ENCODE measurements at places on chromosomes 2 and 18.

DNA sequence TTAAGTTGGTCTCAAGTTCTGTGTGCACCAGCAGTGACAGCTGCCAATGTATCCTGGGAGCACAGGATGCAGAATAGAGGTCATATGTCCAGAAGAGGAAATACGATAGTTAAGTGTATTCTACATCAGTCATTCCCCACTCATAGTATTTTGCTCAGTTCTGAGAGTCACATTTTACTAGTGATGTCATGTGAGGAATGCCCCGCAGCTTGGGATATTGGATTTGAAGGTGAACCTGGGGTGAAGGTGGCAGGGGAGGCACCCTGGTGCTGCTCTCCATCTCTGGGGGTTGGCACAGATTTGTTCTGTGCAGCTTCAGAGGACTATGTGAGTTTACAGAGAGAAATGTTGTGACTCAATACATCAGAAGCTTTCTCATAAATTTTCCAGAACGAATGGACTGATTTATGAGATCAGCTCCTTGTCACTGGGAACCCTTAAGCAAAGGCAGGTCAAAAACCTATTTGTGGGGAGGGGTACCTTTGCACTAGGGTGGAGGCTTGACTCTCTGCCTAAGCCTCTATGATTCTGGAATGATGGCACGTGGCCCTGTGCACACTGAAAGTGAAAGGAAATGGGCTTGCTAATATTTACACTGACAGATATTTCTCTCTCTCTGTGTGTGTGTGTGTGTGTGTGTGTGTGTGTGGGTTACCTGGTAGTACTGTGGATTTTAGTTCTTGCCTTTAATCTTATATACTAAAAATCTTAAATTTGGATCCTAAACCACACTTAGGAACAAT is 95.9 kb downstream of the NEB start:
- no peak for DNase-seq

- DNase-seq: no peak
These were observed 362.2 kb upstream of the NXPH2 start for GRCh38 chr2:139142252-139142880.

DNA sequence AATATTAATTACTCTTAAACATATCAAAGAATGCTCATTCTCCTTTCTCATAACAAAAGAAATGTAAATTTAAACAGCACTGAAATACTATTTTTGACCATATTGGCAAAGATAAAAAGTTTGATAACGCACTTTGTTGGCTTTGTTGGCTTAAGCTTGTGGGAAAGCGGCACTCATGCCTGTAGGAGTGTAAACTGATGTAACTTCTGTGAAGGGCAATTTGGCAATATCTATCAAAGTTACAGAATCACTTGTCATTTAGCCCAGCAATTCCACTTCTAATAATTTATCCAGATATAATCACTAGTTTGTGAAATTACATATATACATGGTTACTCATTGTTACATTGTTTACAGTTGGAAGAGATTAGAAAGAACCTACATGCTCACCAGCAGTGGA is 311.8 kb upstream of the STON1 start:
- no peak for DNase-seq

GRCh38 chr18:55283309-55283708 is 304.7 kb downstream of the TCF4 start:
- DNase-seq: no peak

GRCh38 chr18:77092104-77093066 is 40.2 kb downstream of the MBP start:
- no peak for DNase-seq

DNA sequence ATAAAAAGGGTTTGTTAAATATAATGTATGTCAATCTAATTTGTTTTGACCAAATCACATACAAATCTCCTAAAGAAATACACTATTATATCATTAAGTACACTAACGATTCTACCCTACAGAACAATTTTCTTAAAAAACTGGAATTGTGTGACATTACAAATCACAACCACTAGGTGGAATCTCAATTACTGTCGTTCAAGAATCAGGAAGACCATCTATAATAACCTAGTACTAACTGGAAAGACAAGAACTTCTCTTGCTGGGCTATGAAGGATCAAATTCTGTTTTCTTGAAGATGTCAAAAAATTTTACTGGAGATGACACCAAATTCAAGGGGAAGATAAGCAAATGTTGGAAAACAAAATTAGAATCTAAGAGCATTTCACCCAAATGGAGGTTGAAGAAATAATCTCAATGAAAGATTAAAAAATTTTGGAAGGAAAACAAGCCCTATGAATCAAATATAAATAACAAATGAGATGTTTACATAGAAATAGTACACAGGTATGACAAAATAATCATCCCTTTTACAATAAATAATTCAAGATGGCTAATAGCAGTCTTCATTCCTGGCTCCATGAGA is 110.9 kb downstream of the STK39 start:
- no peak for DNase-seq

GRCh38 chr2:160255408-160255807 is 55.3 kb upstream of the ITGB6 start:
- no peak for DNase-seq

DNA sequence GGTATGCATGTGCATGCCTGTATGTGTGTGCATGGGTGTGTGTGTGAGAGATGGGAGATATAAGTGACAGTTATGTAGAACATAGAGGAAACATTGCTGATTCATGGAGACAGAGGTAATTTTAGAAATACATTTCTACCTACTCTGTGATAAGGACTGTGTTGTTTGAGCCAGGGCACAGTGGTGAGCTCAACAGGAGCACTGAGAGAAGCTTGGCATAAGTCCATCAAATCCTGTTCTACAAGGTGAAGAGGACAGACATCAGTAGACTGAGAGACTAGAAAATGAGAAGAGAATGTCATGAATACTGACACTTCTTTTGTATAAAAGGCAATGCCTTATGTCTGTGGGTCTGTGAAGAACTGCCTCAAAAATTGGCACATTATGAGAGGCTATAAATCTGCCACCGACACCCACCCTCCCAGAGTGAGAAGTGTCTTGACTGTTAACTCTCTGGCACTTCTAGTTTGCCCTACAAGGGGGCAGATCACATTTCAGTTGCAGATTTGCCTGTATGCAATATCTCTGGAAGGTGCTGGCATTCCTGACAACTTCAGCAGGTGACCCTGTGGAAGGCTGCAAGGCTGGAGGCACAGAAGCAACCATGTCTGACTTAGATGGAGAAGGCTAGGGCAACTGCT is 962.3 kb upstream of the NRXN1 start:
- DNase-seq: no peak

DNA sequence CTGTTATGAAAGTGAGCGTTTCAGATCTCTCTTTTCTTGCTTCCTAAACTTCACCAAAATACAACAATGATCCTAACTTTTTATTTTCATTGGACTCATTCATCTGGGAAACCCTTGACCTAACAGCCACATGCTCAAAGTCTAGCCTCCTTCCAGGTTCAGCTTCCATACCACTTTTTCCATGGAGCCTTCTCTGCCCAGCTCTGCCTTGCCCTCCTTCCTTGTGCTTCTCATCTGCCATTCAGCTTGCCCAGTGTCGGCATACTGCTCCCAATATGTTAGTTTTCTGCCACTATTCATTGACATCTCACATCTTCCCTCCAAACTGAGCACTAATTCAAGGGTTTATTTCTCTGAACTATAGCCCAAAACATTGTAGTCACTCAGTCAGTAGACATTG is 214.7 kb downstream of the RAD51AP2 start:
- no peak for DNase-seq

DNA sequence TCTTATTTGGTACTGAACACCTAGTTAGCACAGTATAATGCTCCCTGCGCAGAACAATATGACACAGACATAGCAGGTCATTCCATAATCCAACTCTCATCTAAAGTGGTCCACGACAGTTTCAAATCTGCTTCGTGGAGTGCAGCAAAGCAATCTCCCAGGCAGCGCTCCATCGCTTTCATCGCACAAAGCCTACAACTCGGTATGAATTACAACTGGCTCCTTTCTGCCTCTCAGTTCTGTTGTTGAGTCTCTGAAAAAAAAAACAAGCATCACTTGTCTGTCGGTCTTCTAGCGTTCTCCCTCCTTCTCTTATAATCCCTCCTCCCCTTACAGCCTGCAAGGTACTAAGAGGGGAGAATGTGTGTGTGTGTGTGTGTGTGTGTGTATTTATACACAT is 123.5 kb downstream of the FIGN start:
- no peak for DNase-seq

DNA sequence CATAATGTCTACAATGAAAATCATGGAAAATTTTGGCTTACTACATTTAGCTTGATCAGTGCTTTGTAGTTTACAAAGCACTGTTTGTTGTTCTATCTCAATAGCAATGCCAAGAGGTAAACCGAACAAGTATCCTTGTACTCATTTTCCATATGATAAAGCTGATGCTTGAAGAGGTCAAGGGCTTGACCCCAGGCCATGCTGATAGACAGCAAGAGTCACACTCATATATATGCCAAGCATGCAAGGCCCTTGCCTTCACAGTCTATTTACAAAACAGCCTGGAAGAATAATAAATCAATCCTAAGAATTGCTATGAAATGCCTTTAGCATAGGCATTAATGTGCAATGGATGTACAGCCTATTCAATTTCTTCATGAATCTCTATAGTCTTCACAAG is 71.8 kb downstream of the SLC8A1 start:
- no peak for DNase-seq

DNA sequence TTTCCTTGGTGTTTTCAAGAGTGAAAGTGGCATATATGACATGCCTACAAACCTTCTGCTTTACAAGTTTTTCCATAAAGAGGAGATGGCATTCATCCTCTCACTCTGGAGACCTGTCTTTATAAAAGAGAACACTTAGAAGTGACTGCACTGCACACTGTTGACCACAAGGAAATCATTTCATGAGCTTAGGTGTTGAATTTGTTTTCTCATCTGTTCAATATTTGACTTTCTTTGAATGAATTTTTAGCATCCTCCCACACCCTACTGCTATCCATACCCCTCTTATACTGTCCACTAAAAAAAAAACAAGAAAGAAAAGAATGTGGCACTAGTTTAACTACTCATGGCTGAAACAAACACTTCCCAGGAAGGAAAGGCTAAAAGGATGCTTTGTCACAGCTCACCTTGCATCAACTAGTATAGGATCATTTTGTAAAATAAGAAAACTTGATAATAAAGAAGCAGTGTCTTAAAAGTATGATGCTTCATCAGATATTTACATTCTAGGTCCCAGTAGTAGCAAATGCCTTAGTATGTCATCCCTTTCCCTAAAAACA is 83.0 kb downstream of the ACVR1 start:
- DNase-seq: no peak

DNA sequence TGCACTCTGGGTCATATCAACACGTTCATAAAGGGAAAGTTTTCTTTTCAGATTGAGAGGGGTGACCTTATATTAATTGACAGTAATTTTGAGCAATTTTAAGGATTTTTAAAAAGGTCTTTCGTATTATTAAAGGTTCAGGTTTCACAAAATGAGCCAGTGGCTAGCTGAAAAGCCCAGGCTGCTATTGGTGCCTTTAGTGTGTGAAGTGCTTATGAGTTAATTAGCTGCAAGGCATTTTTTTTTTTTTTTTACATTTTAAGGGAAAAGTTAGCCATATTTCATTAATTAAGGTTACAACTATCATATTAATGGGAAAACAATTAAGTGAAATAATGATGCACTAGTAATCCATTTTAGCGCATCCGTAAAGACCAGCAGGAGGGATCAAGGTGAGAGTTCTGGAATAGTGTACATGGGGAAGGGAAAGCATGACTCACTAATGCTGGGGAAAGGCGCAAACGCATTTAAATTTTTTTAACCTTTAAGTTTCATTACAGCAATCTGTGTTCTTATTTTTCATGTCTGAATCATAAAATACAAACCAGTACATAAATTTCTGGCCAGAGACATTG is 200.0 kb downstream of the ZNF407 start:
- no peak for DNase-seq

GRCh38 chr18:41754332-41754731 is 200.7 kb upstream of the PIK3C3 start:
- no peak for DNase-seq

- DNase-seq: no peak
These were observed 3.3 kb upstream of the NETO1 start for GRCh38 chr18:72871091-72871490.

DNA sequence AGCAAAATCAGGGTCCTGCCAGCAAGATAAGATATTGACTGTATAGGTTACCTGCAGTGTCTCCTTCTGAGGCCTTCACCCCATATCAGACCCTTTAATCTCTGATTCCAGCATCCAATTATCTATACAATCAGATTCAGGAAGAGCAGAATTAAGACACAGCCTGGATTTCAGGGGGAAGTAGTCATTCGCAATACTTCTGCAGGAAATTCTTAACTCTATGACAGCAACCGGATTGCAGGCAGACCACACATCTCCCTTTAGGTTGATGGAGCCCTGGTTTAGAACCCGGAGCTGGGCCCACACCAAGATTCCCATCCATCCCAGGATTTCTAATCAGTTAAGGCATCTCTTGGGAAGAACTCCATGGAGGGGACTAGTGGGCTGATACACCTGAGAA is 9.5 kb downstream of the ARL4C start:
- no peak for DNase-seq

DNA sequence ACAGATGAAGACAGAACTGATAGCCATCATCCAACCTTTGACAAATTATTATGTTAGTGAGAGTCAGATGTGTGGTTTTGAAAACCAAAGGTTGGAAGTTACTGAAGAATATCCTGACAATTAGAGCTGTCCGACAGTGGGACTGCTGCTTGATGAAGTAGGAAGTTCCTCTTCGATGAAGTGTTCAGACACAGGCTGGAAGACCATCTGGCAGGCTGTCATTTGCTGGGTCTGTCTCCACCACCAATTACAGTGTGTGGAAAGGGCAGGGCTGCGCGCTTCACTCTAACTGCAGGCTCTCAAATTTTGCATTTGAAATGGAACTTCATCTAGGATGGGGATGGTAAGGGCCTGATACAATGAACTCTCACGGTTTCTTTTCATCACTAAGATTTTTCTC is 313.8 kb downstream of the PIK3C3 start:
- DNase-seq: no peak

DNA sequence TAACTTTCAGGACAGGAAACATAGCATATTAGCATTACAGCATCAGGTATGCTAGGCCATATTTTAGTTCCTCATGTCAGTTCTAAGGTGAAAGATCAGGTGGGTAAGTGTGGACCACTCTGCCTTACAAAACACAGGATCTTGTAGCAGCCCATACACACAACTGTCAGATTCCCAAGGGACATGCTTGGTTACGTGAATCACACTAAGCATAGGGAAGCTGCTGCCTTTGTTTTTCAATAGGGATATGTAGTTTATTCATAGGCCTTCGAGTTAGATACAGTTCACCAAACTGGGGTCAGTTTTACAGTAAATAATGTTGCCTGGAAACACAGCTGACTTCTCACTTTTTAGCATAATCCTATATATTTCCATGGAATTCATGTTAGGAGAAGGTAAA is 116.1 kb upstream of the OTX1 start:
- DNase-seq: no peak

- DNase-seq: no peak
These were observed 28.3 kb downstream of the GATA6 start for GRCh38 chr18:22197668-22198067.

Data from posterior cingulate gyrus (tissue), 11 donors.